ENCODE measurements at places on chromosomes 1 and 21.
A peak's percentile ranks its signal among the peaks of the same experiment; 100 is the strongest.

DNA sequence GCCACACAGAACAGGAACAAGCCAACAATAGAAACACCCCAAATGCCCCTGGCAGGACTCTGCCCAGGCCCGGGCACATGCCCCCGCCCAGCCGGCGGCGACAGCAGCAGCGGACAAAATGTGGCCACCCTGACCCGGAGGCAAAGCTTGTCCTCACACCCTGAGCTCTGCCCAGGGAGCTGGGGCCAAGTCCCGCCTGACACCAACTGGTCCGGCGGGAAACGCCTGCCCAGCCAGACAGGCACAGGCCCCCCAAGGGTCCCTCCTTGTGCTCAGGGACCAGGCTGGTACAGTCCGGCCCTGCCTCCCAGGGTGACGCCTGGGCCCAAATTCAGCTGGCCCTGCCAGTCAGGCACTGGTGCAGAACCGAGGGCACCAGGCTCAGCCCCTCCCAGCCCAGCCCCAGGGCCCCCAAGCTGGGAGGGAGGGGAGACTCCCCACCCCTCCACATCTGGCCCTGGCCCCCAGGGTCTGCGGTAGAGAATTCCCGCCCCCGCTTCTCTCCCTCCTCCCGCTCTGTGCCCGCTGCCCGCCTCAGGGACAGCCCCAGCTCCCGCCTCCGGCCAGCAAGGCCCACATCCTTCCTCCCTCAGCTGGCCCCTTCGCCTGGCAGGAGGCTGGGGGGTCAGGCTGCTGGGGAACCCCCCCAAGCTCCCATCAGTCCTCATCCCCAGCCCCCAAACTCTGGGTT is 2.0 kb downstream of the AHDC1 start:
- no peak for DNase-seq

GRCh38 chr1:207407655-207408260 is 46.4 kb upstream of the CR2 start:
- peak; percentile 52 for DNase-seq

DNA sequence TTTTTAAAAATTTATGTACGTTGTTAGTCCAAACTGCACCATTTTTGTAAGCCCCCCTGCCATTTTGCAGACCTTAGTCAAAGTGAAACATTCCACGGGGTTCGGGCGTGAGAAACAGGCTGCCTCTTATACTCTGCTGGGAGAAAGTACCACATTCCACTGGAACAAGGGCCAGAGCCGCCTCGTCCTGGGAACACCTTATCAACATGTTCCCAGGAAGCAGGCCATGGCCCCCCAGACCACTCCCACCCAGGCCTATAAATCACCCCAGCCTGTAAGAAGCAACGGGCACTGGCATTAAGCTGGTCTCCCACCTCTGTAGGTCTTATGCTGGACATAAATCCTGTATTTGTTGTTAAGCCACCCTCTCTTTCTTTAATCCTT is 854 bp upstream of the ZRANB2 start:
- no peak for DNase-seq

DNA sequence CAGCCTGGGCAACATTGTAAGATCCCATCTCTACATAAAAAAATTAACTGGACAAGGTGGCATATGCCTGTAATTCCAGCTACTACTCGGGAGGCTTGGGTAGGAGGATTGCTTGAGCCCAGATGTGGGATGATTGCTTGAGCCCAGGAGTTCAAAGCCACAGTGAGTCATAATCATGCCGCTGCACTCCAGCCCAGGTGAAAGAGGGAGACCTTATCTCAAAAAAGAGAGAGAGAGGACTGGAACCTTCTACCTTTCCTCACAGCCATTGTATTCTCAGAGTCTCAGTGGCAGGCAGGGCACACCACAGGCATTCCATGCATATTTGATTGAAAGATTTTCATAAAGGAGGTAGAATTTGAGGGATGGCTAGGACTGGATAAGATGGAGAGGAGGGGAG is 78.4 kb downstream of the KIF14 start:
- DNase-seq: no peak

GRCh38 chr1:235745503-235746136 is 96.0 kb upstream of the GNG4 start:
- no peak for DNase-seq

Data from activated CD4-positive, alpha-beta T cell treated with anti-CD3 and anti-CD28 coated beads, Interleukin-2, Interleukin-4, amounts not matched to agents 100 ng/mL and 50 ng/mL, durations not matched to agents 16 hours and 8 hours (primary cell).